ENCODE measurements at places on chromosomes 7 and 10. TPM values are rescaled to one million over a fixed set of nuclear protein-coding genes. Genes with fewer than 3 reads are reported as not detected.

Gene TCAF2
- total RNA-seq = 1.9 TPM

Gene CD36
- 4,046 TPM for total RNA-seq

- DNase-seq = no peak
Measured at GRCh38 chr10:8539056-8539455, 484.6 kb downstream of the GATA3 start.

Gene CHST12
- 10.7 TPM for total RNA-seq

GRCh38 chr10:42990016-42990720 lies 86.7 kb upstream of the RET start:
- no peak for DNase-seq

Gene DGKB
- total RNA-seq = 0.12 TPM

Gene MYH16
- total RNA-seq = not detected

DNA sequence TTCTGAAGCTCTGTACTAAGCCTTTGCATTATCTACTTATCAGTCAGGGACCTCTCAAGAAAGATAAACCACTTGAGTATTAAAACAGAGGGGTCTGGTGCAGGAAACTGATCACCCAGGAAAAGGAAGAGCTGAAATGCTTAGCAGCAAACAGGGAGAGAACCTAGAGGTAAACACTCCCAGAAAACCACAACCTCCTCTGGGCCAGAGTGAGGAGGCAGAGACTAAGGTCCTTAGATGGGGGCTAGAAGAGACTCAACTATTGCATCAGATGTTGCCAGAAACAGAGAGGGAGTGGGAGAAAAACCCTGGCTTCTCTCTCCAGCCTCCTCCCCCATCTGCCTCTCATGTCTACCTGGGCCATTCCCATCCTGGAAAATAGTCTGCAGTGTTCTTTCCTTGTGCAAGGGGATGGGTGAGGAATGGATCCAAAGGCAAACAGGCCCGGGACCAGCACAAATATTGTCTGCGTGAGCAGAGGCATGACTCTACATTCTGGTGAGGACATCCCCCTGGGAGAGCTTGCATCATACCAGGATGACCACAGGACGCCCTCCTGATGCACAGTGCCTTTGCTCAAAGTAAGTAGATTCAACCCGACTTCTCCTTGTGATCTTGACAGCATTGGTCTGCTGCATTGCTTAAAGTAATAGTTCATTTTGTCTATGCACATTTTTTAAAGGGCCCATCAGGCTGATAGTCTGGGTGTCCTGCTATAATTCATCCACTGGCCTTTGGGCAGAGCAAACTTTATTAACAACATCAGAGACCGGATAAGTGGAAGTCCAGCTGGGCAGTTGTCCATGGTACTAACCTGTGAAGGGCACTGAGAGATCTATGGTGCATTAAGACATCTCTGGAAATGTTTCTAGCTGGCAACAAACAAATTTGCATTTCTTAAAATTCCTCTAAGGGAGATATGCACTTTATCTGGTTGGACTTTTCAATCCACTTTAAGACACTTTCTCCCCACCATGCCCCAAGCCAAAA lies 22.4 kb upstream of the ODAD2 start:
- no peak for DNase-seq

Gene CLDN12
- 12.6 TPM for total RNA-seq

Gene RSPH10B2
- 0.93 TPM for total RNA-seq

Gene NXPH1
- not detected for total RNA-seq

GRCh38 chr10:117980216-117980615 lies 66.5 kb downstream of the RAB11FIP2 start:
- DNase-seq = no peak

- DNase-seq = peak; percentile 96
Measured at GRCh38 chr10:75230600-75231038, 5.1 kb downstream of the COMTD1 start.

GRCh38 chr7:158820656-158821055 lies 8.7 kb downstream of the ESYT2 start:
- DNase-seq = no peak

DNA sequence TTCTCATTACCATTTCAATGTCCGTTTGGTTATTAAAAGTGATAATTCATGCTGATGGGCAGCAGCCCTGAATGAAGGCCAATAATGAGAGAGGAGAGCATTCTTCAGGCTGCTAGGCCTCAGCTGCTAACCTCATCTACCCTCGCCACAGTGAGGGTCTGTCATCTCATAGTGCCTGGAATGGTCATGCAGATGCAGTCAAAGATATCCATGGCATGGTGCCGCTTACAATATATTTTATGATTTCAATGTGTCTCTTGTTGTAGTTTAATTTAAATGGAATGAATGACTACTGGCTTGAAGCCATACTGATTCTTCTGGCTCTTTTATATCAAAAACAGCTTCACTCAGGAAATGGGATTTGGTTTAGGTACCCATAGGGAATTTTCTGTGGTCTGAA lies 126.9 kb downstream of the SLC16A9 start:
- DNase-seq = no peak

DNA sequence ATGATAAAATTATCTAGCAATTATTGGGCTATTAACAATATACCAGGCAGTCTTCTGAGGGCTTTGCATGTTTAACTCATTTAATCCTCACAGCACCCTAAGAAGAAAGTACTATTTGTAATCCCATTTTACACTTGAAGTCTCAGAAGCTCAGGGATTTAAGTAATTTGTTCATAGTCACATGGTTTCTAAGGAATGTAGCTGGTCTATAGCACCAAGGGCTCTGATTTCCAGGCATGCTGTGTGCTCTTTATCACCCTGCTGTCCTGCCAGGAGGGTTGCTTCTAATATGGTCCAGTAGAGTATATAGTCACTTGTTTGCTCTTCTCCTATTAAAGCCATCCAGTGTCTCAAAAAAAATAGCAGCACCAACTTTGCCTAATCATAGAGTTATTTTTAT lies 417.2 kb downstream of the PLXDC2 start:
- DNase-seq = no peak

- no peak for DNase-seq
Measured at GRCh38 chr10:18424200-18424599, 227.2 kb downstream of the NSUN6 start.

DNA sequence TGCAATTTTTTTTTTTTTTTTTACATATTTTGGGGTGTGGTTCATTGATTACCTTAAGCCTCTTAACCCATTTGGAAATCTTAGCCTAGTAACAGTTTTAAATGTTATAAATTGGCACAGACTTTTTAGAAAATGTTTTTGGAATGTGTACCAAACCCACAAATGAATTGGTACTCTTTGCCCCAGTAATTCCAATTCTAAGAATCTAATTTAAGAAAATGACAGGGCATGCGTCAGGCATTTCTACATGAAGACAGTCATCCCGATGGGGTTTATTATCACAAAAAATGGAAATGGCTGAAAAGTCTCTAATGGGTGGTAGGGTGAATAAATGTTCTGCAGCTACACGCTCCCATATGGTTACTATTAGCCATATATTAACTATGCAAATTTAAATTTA lies 54.9 kb downstream of the ITIH5 start:
- no peak for DNase-seq

DNA sequence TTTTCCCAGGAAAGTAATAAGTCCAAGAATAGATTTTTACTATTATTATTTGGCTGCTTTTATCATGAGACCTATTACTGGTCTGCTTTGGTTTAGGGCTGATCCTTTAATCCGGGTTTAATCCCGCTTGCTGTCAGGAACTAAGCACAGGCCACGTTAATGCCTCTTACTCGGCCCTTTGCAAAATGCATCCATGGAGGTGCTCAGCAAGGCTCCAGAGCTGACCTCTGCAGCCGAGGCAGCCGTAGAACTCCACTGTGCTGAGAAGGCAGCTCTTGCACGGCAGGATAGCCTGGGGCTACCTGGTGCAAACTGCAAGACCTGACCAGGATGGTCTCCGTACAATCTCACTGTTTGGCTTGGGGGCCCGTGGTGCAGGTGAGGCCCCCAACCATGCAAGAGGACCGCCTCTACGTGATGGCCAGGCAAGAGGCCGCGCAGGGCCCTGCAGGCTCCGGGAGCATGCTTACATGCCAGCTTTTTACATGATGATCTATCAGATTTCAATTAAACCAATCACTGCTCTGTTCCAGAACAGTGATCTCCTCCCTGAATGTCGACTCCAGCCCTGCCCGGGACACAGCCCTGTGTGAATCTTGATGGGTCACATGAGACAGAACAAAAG lies 10.4 kb upstream of the CALML3 start:
- no peak for DNase-seq

GRCh38 chr7:21330462-21331178 lies 97.3 kb upstream of the SP4 start:
- no peak for DNase-seq

GRCh38 chr10:17758200-17758599 lies 6.2 kb downstream of the TMEM236 start:
- DNase-seq = no peak

GRCh38 chr10:22599048-22599561 lies 115.3 kb downstream of the PIP4K2A start:
- DNase-seq = no peak

Gene PDZD7
- 3.3 TPM for total RNA-seq

Gene PMS2
- 7.4 TPM for total RNA-seq

Gene CFAP43
- 0.60 TPM for total RNA-seq

DNA sequence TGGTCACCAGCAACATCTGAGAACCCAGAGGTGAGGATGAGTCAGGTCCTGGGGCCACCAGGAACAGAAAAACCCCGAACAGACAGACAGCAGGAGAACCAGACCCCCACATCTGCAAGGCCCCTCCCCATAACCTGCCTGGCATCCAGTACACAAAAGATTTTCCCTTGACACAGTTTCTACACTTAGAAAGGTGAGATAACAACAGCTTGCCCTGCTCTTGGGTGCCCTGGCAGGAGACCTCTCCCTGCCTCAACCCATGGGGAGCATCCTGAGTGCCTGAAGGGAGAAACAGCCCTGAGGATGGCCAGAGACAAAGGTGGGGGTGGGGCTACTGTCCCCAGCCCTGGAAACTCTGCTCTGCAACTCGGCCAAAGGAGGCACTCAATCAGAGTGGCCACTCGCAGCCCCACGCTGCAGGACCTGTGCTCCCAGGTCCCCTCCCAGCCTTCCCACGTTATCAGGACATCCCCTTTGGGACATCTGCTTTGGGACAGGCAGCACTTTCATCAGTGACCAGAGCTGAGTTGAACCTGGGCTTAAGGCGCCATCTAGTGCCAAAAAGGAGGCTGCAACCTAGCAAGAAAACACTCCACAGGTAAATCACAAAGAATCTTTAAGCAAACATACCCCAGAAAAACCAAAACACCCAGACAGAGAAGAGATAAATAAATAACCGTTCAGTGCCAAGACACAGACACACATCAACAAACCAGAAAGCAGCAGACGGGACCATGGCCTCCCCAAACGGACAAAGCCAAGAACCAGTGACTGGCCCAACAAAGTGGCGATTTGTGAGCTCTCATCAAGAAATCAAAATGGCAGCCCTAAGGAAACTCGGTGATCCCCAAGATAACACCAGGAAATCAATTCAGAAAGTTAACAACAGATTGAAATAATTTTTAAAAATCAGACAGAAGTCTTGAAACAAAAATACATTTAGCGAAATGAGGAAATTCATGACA lies 233.7 kb downstream of the PTPRN2 start:
- no peak for DNase-seq

Gene SPDYE2B
- total RNA-seq = not detected

DNA sequence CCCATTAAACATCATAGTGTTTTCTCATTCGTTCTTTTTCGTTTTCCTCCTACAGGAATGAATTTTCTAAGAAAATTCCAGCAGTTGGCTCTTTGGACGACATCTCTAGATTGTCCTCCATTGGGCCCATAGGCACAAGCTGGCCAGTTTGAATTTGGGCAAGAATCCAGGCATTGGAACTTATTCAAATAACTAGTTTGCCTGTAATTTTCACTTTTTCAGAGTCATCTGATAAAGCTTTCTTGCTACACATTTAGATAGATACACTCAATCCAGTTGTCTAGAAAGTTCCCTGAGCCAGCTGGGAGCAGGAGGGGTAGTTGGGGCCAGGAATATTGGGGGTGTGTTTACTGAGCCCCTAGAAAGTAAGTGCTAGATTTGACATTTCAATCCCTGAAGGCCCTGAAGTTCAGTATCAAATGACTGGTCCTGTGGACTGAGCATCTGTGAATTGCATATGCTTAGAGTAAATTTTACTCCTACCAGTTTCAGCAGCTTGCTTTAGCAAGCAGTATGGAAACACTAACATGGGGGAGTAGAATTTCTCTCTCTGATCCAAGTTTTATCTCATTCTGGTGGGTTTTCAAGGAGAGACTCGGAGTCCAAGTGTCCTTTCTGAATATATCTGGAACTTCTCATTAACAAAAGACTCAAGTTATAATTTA lies 5.2 kb downstream of the EGFR start:
- no peak for DNase-seq

- DNase-seq = no peak
Measured at GRCh38 chr7:44519546-44519945, 21.6 kb downstream of the NPC1L1 start.

Gene PHKG1
- 1.4 TPM for total RNA-seq

DNA sequence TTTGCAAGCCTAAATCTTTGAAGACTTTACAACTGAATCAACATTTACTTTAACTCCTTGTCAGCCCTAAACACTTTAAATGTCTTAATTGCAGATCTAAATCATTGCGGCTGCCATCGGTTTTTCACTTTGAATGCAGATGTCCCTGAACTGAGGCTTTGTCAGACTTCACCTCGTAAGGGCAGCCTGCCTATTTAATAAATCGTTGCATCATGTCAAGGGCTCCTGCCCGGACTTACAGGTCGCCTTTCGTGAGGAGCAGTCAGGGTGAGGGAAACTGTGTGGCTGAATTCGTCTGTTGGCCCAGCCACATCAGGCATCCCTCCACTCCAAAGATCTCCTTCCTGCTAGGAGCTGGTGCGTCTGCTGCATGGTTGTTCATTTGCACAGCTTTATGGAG lies 368.2 kb upstream of the NPVF start:
- DNase-seq = no peak

Gene MEST
- 281 TPM for total RNA-seq

Gene ZP3
- 0.65 TPM for total RNA-seq

- no peak for DNase-seq
Measured at GRCh38 chr7:106022193-106022821, 59.2 kb downstream of the CDHR3 start.

DNA sequence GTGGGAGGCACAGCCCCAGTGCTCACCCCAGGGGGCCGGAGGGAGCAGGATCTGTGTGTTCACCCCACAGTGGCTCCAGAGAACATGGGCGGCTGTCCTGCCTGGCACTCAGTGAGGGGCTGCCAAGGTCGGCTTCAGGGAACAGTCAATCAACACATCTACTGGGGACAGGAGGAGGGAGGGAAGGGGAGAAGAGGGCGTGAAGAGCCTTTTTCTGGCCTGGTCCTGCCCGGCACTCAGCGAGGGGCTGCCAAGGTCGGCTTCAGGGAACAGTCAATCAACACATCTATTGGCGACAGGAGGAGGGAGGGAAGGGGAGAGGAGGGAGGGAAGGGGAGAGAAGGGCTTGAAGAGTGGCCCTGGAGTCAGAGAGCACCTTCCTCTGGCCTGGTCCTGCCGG lies 184.9 kb downstream of the ADARB2 start:
- no peak for DNase-seq

DNA sequence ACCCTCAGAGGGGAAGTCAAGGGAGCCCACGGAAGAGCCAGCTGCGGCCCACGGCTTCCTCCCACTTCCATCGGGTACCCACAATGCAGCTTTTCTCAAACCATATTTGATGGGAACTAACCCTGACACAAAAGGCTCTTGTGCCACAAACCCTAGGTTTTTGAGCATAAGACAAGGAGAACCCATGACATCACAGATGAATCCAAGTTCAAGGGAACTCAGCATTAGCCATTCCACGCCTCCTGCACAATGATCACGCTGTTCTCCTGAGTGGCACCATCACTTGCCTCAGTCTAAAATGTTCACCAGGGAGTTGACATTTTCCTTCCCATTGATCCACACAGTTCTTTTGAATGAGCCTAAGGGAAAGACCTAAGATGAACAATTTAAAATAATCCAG lies 70.4 kb downstream of the ITIH5 start:
- no peak for DNase-seq

GRCh38 chr7:18306696-18307095 lies 188.9 kb upstream of the HDAC9 start:
- no peak for DNase-seq

All from omental fat pad (tissue), 4 donors.